Smooth muscle cell of the coronary artery (primary cell): ENCODE measurements at places on chromosomes 1 and 21. TPM values are rescaled to one million over a fixed set of nuclear protein-coding genes. Genes with fewer than 3 reads are reported as not detected.

Gene CCT8
- total RNA-seq = 119 and 187 TPM in 2 replicates

Gene C2CD4D
- total RNA-seq = 0.12 TPM in 1 of 2 replicates, not detected in the other

Gene S100A14
- total RNA-seq = 0.12 and 0.30 TPM in 2 replicates

Gene KCNK2
- 24.9 TPM in 1 of 2 replicates, not detected in the other for total RNA-seq

Gene FHL3
- total RNA-seq = 10.9 and 26.4 TPM in 2 replicates

Gene SCYL3
- total RNA-seq = 5.9 and 10.9 TPM in 2 replicates

Gene CYP4Z1
- total RNA-seq = not detected in 2 replicates

Gene SERTAD4
- total RNA-seq = 2.8 TPM in 1 of 2 replicates, not detected in the other

Gene DNAJB4
- total RNA-seq = 26.8 and 46.5 TPM in 2 replicates

Gene OLIG2
- total RNA-seq = not detected in 2 replicates

Gene RBM11
- 0.35 TPM in 1 of 2 replicates, not detected in the other for total RNA-seq

Gene LRRC8B
- 0.35 and 0.68 TPM in 2 replicates for total RNA-seq

Gene GRIK3
- not detected in 2 replicates for total RNA-seq
